ENCODE measurements at places on chromosomes 1 and 21.

DNA sequence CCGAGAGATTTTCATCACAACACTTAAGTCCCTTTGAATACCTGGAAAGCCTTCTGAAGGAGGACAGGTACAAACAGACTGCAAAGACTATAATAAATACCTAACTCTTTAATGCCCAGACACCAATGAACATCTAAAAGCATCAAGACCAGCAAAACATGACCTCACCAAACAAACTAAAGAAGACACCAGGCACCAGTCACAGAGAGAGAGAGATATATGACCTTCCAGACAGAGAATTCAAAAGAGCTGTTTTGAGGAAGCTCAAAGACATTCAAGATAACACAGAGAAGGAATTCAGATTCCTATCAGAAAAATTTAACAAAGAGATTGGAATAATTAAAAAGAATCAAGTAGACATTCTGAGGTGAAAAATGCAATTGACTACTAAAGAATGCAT, 50.6 kb upstream of the ACADM start:
- no peak for DNase-seq

DNA sequence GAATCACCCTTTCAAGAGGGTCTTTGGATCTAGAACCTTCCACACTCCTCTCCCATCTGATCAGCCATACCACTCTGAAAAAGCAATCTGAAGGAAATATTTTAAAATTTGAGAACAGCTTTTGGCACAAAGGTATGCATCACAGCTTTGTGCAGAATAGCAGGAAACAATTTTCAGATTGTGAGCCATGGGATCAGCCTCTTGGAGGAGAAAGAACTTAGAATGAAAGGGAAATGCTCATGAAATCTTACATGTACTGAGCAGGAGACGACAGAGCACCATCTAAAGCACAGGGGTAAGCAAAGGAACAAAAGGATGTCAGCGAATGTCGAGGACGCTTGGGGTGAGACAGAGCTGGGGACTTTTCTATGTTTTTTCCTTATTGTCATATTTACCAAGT, 54.4 kb downstream of the EDN2 start:
- DNase-seq = no peak

- DNase-seq = no peak
These were observed 1.8 kb downstream of the EYA3 start for GRCh38 chr1:28086651-28087050.

- no peak for DNase-seq
These were observed 3.3 kb downstream of the KRTAP12-4 start for GRCh38 chr21:44650973-44651675.

GRCh38 chr1:84442256-84442655, 36.8 kb upstream of the RPF1 start:
- peak; percentile 36 for DNase-seq

DNA sequence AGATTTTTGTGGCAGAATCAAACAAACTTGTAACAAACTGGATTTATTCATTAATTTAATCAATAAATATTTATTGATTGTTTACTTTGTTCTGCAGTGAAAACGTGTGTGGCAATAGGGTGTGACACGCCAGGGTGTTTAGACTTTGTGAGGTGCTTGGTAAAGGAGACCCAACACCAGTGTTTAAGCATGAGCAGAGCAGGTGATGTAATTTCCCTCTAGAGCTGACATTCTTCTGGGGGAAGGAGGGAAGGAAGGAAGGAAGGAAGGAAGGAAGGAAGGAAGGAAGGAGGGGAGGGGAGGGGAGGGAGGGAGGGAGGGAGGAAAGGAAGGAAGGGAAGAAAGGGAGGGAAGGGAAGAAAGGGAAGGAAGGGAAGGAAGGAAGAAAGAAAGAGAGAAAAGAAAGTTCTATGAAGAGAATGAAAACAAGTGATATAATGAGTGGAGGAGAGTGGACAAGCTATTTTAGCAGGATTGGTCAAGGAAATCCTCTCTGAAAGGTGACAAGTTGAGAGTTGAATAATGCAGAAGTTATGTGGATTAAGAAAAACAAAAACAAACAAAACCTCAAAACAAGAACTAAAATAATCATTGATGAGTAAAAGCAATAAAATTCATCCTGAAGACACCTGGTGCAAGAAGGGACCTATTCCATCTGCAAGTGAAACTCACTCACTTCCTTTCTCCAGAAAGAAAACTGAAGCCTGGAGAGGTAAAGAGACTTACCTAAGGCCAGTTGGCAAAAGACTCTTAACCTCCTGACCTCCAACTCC, 60.8 kb downstream of the TSEN15 start:
- no peak for DNase-seq

- DNase-seq = no peak
These were observed 73.3 kb downstream of the ADARB1 start for GRCh38 chr21:45147473-45148315.

DNA sequence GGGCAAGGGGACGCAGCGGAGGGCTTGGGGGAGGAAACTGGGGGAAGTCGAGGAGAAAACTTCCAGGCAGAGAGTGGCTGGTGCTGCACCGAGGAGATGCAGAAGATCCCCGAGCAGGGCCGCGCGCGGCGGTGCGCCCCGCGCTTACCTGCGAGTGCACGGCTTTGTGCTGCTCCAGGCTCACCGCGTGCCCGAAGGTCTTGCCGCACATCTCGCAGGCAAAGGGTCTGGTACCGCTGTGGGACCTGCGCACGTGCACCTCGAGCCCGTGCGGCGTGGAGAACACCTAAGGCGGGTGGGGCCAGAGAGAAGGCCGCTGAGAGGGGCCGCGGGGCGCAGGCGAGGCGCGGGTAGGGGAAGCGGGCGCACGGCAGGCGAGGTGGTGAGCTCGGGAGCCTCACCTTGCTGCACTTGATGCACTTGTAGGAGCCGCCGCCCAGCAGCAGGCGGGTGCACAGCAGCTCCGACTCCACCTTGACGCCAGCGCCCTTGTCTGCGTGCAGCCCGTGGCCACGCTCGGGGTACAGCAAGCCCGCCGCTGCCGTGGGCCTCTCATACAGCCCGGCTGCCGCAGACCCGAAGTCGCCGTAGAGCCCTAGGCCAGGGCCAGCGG, 6.4 kb downstream of the GFI1 start:
- no peak for DNase-seq

GRCh38 chr1:87437663-87438295, 109.1 kb downstream of the LMO4 start:
- no peak for DNase-seq

GRCh38 chr1:233180641-233181364, 114.7 kb downstream of the PCNX2 start:
- no peak for DNase-seq

DNA sequence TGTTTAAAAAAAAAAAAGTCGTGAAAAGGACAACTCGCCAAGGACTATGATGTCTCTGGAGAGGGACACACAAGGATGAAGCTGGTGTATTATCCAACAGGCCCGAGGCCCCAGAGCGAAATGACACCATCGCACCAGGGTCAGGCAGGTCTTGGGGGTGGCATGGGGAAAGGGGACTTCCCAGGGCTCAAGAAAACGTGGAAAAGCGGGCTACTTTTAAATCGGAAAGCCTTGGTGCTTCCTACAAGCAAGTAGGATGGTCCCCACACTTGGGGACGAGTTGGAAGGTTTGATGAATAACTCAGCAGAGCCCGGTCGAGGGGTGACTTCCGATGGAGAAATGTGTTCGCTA, 505 bp upstream of the GNPAT start:
- no peak for DNase-seq

DNA sequence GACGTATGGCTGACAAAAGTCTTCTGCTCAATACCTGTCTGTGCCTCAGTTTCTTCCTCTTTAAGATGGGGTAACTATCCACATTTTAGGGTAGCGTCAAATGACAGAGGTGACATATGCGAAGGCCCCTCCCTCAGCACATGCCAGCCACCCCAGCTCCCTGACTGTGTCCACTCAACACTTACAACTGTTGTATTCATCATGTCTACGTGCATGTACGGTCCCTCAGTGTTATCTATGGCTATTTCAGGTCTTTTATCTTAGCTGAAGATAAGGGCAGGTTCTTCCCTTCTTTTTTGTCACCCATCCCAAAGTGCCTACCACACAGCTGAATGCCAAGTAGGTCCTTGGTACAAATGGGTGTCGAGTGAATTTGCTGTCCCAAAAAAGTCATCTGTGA, 8.3 kb upstream of the C1orf198 start:
- DNase-seq = no peak

DNA sequence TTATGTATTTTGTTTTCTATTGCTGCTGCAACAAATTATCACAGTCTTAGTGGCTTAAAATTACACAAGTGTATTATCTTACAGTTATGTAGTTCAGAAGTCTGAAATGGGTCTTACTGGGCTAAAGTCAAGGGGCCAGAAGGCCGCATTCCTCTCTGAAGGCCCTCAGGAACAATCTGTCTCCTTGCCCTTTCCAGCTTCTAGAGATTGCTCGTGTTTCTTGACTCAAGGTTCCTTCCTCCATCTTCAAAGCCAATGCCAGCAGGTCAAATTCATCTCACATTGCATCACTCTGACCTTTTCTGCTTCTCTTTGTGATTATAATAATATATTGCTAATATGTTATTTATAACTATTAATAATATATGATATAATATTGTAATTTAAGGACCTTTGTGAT, 97.1 kb downstream of the DIRAS3 start:
- no peak for DNase-seq

- DNase-seq = no peak
These were observed 6.4 kb downstream of the MT1HL1 start for GRCh38 chr1:236997882-236998281.

- DNase-seq = no peak
These were observed 38.6 kb downstream of the LHX4 start for GRCh38 chr1:180268556-180269075.

- no peak for DNase-seq
These were observed 2.1 kb downstream of the MROH7 start for GRCh38 chr1:54643736-54644135.

DNA sequence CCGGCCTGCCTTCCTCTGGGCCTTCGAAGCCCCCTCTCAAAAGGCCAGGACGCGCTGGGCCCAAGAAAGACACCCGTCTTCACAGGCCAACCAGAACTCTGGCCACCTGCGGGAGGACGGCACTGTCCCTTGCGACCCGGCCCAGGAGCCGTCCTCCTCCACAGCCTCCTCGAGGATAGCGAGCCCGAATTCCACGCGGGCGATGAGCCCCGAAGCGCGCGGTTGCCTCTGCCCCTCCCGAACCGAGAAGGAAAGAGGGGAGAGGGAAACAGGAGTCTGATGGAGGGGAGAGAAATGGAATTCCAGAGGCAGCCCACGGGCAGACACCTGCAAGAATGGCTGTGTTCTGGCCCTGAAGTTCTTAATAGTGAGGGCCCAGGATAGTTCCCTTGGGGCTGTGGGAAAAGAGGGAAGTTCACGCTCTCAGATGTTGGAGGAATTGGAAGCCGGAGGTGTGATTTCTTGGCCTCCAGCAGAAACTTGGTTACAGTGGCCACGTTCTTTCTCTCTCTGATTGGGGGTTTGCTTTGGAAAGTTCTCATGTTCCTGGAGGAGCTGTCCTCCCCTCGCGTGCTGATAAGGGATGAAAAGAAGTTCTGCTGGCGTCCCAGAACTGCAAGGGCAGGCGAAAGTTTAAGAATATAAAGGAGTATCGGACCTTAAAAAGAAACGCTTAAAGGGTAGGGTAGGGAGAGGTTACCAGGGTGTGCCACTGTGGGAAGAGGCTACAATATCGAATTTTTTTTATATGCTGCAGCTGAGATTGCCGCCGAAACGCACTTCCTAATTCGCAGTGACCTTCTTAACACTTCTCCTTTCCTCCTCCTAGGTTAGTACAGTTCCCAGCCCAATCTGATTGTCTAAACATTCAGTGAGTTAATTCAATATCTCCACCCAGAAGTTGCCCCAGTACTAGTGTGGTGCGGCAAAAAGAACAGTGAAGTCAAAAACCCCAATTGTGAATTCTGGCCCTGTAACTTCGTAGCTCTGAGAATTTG, 5.8 kb upstream of the SLC44A5 start:
- no peak for DNase-seq

- no peak for DNase-seq
These were observed 49.8 kb downstream of the KCNJ15 start for GRCh38 chr21:38306433-38307141.

DNA sequence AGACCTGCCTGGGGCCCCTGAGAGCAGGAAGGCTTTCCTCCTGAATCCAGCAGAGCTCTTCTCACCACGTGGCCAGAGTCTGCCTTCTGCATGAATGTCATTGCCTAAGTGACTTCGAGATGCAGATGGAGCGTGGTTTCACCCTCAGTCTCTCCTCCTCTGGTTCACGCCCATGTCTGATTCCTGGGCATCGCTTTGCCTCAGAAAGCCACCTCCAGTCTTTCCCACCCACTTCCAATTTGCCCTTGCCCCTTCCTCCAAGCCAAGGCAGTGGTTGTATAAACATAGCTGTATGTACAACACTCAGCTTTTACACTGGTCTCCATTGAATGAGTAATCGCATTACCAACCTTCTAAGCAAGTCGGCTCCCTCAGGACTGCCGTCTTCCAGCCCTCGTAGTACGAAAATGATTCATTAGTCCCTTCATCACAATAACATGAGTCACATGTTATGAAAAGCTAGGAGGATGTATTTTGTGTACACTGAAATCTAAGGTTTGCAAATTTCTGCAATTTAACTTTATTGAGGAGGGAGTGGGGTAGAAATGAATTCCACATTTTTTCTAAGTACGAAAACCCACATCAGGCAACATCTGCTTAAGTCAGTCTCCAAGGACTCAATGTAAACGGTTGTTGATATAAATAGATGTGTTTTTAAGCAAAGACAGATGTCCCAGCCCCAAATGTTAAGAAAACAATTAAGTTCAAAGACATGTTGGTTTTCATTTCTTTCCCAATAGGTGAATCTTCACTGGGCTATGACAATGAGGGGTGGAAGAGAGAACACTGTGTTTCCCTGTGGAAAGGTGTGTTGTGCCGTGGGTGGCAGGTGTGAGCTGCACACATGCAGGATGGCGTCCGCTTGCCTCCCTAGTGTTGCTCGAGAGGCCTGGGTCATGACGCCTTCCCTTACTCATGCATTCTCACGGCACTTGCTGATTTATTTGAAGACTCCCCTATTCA, 32.3 kb upstream of the ETS2 start:
- peak; percentile 57 for DNase-seq

DNA sequence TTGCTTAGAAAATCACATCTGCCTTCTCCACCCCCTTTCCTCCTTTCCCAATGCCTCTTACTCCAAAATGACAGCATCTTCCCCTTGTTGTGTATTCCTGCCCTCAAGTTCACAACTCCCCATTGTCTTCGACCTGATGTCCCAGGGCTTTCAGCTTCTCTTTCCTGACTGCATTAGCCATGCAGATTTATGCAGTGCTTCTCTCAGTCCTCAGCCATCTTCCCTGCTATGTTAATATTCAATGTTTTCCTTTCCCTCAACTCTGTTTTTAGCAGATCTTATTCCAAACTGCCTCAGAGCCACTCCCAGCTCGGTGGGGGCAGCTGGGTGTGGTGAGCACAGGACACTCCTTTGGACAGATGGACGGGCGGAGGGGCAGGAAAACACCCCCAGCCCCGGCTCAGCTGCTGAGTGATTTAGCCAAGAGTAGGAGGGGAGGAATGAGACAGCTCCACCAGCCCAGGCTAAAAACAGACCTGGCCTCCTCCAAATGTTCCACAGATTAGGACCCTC, 71.0 kb downstream of the CD2 start:
- no peak for DNase-seq
